Stimulated activated naive CD8-positive, alpha-beta T cell treated with anti-CD3 and anti-CD28 coated beads, Interleukin-15, amount 100 ng/mL, for 72 hours (primary cell): ENCODE measurements at places on chromosomes 12 and 14.

- no peak for DNase-seq
Measured at GRCh38 chr12:110741341-110742095, 1.2 kb downstream of the PPP1CC start.

DNA sequence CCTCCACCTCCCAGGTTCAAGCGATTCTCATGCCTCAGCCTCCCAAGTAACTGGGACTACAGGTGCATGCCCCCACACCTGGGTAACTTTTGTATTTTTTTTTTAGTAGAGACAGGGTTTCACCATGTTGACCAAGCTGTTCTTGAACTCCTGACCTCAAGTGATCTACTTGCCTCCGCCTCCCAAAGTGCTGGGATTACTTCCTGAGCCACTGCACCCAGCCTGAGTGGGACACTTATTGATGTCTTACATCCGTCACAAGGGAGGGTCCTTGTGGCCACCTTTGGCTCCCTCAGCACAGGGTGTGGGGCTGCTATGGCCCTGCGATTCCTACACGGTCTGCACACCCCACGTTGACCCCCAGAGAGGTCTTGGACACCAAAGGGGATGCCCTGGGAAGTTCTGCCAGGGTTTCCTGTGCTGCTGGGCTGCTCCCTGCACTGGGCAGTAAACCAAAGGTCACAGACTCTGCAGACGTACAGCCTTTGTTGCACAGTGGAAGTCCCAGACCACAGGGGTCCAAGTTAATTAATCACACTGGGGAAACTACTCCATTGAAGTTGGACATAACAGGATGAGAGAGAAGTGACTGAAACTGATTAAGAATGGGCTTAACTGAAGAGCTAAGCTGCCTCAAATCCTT is 95.7 kb downstream of the SAMD4A start:
- no peak for DNase-seq

GRCh38 chr12:114799574-114800487 is 115.9 kb upstream of the TBX3 start:
- no peak for DNase-seq

DNA sequence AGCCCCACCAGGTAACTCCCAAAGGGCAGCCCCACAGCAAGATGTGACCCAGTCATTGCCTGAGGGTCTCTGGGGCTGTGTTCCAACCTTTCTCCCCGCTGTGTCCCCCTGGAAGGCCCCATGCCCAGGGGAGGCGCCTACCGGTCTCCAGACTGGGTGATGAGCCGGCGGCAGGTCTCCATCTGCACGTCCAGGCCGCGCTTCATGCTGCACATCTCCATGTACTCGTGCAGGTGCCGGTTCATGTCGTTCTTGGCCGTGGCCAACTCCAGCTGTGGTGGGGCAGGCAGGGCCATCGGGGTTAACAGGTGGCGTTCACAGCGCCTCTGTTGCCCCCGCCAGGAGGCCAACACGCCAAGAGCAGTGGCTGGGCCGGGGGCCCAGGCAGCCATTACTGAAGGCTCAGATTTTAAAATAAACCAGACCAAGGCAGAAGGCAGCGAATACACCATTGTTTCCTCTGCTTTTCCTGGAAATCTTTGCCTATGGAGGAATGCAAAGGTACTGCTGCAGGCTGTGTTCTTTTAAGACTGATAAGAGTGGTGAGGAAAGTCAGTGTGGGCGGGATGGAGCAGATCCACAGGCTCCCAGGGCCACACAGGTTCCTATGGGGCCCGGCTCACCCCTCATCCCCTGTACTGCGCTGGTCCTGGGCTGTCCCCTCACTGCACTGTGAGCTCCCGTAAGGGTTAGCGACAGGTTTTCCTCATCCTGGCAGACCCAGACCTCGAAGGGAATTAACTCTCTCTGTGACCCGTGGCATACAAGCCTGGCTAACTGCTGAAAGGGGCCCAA is 7.3 kb downstream of the GAPDH start:
- DNase-seq: no peak

GRCh38 chr14:52876806-52877205 is 74.0 kb downstream of the FERMT2 start:
- DNase-seq: no peak

- DNase-seq: no peak
Measured at GRCh38 chr14:24277606-24278321, 6.4 kb upstream of the RABGGTA start.

DNA sequence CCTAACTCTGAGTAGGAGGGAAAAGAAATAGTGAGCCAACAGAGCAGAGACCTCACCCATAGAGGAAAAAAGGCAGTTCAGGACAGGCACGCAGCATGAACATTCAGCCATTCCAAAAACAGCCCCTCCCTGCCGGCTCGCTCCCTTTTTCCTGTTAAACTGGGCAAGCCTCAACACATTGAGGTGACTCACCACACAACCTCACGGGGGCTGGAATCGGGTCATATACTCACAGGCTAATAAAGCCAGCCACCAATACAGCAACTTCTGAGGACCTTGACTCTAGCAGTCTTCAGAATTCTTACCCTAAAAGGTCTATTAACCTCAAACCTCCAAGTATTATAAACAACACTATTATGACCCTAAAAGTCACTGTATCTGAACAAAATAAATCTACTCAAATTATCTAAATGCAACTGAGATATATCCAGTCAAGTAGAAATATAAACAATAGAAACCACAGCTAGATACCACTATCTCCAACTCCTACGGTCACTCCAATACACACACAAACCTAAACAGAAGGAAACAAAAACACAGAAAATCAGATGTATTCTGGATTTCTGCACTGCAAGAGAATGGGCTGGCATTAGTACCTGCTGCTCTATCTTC is 6.3 kb downstream of the YBX3 start:
- no peak for DNase-seq

- no peak for DNase-seq
Measured at GRCh38 chr14:28515571-28515970, 251.0 kb upstream of the FOXG1 start.

DNA sequence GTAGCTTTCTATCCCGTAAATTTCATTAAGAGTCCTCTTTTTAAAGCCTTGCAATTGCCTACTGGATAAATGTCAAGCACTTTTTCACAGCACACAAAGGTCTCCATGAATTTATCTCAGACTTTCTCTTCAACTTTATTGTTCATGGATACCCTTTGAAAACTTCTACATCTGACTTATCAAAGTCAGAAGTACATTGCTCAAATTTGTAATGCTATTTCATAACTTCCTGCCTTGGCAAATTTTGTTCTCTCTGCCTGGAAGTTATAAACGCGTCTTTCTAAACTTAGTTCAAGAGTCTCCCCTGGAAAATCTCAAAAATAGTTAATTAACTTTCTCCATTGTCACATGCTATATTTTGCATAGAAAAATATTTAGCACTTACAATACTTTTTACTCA is 55.9 kb upstream of the RERGL start:
- DNase-seq: no peak

DNA sequence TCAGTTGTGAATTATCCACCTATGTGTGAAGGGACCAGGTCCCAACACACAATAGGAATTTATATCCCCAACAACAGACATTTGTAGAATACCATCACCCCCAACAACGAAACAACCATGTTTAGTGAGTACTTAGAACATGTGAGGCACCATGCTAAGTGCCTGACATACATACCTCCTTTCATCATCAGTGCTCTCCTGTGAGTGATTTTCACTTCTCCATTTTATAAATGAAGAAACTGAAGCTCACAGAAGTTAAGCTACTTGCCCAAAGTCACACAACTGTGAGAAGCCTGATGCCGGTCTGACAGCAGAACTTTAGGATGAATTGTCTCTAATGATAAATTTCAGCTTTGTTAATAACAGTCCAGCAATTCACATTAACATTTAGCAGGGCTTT is 35.4 kb downstream of the SPTB start:
- no peak for DNase-seq

DNA sequence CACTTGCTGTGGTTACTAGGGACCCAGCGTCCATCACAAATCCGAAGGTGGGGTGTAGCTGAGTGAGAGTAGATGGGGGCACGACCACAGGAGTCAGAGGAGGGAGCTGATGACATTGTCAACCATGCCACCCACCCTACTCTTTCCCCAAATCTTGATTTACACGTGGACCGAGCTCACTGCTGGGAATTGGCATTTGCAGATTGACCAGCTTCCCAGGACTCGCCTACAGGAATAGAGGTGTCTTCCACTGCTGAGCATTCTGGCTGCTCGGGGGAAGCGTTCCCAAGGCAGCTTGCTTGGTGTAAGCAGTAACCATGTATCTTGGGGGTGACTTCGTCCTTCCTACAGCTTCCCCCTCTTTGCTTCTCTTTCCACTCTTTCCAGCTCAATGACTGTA is 353 bp upstream of the PTPRR start:
- no peak for DNase-seq

DNA sequence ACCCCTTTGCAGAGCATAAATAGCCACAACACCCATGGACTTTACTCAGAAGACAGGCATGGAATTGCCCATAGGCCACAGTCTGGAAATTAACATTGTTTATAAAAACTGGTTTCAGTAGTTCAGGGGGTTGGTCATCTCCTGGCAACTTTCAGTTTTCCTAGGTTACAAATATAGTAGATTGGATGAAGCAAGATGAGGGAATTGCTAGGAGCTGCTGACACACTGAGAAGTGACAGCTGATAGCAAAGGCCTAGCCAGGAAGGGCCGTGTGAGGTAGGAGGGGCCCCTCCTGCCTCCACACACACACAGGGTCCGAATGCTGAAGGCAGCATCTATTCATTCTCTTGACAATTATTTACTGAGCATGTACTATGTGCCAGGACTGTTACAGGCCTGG is 8.3 kb downstream of the GALNT16 start:
- no peak for DNase-seq

DNA sequence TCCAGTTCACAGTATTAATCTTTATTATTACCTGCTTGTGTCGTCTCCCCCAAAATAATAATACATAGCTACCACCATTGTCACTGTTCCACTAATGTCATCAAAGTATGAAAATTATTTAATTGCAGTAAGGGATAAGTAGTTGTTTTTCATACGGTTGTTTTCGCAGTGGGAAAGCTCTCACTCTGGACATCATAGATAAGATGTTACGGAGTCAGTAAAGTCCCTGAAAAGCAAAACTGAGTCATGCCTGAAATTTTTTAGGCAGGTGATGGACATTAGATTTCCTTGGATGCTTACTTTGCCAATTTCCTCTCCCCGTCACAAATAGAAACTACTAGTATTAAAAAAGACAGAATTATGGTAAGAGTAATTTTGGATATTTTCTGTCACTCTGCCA is 13.2 kb downstream of the PNP start:
- no peak for DNase-seq

- DNase-seq: no peak
Measured at GRCh38 chr14:90576981-90577660, 180.3 kb downstream of the CALM1 start.

GRCh38 chr12:30063435-30063945 is 279.7 kb upstream of the TMTC1 start:
- DNase-seq: no peak

- DNase-seq: no peak
Measured at GRCh38 chr12:42090899-42091298, 53.8 kb downstream of the GXYLT1 start.

DNA sequence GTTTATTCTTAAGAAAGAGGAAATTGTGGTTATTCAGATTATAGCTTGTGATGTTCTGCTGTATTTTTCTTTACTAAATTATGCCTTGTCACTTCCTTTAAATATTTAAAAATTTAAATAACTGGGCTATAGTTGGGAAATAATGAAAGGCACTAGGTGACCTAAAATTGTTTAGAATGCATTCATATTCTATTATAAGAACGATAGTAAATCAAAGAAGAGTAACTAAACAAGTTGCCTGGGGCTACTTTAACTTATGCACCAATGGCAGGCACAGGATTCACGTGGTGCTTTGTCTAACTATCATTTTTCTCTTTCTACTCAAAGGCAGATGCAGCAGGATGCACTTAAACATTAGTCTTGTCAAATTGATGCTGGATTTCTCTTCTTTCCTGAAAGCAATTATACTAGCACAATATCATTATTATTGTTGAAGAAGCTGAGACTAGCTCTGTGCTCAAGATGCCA is 190.7 kb upstream of the PPFIA2 start:
- DNase-seq: no peak

- no peak for DNase-seq
Measured at GRCh38 chr12:7150356-7150755, 20.2 kb downstream of the CLSTN3 start.

GRCh38 chr12:113220593-113221180 is 577 bp upstream of the TPCN1 start:
- no peak for DNase-seq

DNA sequence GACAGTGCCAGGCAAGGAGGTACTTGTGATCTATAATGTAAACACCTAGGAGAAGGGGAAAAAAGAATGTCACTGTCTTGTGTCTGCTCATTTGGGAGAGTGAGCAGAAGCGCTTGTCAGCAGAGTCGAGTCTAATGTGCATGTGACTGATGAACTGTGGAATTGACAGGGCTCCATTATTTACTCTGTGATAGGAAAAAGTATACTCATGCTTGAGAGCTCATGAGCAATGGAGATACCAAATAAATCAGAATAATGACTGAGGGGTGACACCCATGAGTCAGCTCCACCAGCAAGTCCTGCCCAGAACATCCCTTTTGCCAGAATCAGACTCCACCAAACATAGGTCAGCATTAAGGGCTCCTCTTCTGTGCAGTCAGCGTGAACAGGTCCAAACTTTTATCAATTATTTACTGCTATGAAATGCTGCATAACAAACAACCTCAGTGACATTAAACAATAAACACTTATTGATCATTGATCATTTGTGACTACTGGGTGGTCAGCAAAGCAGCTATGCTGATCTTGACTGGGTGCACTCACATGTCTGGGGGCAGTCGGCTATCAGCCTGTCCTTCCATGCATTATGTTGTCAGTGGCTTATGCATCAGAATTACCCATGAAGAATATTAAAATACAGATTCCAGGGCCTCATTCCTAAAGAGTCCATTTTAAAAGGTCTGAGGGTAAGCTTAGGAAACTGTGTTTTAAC is 29.2 kb upstream of the WSCD2 start:
- no peak for DNase-seq

- no peak for DNase-seq
Measured at GRCh38 chr14:92696366-92696765, 52.1 kb downstream of the LGMN start.

- no peak for DNase-seq
Measured at GRCh38 chr12:46504494-46504893, 131.9 kb upstream of the SLC38A2 start.

GRCh38 chr14:67570453-67570852 is 29.6 kb downstream of the PIGH start:
- DNase-seq: no peak

GRCh38 chr12:94971923-94972322 is 31.6 kb downstream of the NDUFA12 start:
- DNase-seq: no peak
